CD4-positive, alpha-beta T cell treated with Interleukin-1 beta for 1 hour (primary cell): ENCODE measurements at places on chromosomes 1 and 21.

GRCh38 chr1:174954073-174954460 is 45.7 kb upstream of the CACYBP start:
- no peak for DNase-seq

GRCh38 chr1:203649551-203649998 is 22.9 kb downstream of the ATP2B4 start:
- DNase-seq: peak; percentile 71

- no peak for DNase-seq
Measured at GRCh38 chr1:41627491-41628280, 143.2 kb upstream of the EDN2 start.

GRCh38 chr21:36076878-36077655 is 7.2 kb downstream of the CBR1 start:
- DNase-seq: no peak

- no peak for DNase-seq
Measured at GRCh38 chr21:46569081-46569480, 35.8 kb downstream of the S100B start.

DNA sequence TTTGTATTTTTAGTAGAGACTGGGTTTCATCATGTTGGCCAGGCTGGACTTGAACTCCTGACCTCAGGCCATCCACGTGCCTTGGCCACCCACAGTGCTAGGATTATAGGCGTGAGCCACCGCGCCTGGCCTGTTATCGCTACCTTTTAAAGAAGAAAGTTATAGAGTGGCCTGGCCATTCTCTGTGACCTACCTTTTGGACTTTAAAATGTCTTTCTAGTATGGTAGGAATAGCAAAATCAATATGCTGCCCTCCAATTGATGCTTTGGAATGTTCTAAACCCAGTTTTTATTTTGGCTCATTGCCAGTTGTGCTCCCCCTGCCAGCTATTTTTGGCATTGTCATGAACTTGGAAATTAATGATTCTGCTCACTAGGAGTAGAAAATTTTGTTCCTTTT is 19.9 kb downstream of the HIPK1 start:
- no peak for DNase-seq

DNA sequence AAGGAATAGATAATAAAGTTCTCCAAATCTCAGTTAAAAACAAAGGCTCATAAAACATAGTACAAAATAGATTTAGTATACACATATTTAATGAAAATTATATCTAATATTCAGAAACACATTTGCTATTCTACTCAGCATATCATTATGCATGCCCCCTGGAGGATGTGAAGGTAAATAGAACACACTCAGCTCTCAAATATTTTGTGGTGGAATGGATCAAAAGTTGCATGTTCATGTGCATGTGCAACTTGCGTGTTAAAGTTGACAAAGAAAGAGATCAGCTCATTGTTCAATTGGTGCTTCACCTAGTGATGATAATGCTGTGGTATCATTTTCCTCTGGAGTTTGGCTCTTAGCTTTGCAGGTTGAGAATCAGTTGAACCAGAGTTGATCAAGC is 4.9 kb upstream of the ZNF644 start:
- DNase-seq: no peak
